ENCODE measurements at places on chromosomes 4 and X. TPM values are rescaled to one million over a fixed set of nuclear protein-coding genes. Genes with fewer than 3 reads are reported as not detected.

SLC35A2 gene
- 15.1 TPM for total RNA-seq

APBB2 gene
- 61.3 TPM for total RNA-seq

SLC26A1 gene
- total RNA-seq: 0.73 TPM

ADH1A gene
- total RNA-seq: not detected

All from melanocyte of skin (primary cell).